Dermis microvascular lymphatic vessel endothelial cell (primary cell): ENCODE measurements at places on chromosomes 13 and 19.
A peak's percentile ranks its signal among the peaks of the same experiment; 100 is the strongest.

GRCh38 chr13:42039457-42039945 lies 8.9 kb upstream of the DGKH start:
- no peak for DNase-seq

DNA sequence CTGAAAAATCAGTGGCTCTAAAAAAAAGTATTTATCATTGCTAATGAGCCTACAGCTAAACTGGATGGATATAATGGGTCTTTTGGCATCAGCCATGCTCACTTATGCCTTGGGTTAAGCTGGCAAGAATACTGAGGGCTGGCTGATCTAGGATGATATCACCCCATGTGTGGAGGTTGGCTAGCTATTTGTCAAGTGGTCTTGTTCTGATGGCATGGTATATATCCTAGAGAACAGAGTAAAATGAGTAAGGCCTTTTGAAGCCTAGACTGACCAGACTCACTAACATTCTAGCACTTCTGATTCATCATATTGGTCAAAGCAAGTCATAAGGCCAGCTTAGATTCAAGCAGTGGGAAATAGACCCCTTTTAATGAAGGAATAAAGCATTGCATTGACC lies 383.0 kb downstream of the SLITRK1 start:
- no peak for DNase-seq

DNA sequence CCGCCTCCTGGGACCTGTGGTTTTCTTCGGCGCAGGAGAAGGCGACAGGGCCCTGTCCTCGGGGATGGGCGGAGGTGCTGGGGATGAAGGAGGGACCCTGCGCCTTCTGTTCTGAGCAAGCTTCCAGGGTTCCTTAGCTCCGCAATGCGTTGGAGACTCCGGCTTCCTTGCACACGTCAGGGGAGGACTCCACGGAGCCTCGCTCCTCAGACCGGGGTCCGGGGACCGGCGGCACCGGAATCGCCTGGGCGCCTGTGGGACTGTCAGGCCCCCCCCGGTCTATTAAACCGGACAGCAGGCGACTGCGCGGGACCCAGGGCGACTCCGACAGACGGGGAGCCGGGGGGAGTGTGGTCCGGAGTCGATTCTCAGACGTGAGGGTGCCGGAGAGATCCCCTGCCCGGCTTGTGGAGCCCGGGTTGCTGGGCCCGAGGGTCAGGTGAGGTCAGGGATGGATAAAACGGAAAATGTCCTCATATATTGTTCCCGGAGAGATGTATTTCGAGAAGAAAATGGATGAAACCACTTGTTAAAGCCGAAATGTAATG lies 227.4 kb downstream of the TEX29 start:
- no peak for DNase-seq

DNA sequence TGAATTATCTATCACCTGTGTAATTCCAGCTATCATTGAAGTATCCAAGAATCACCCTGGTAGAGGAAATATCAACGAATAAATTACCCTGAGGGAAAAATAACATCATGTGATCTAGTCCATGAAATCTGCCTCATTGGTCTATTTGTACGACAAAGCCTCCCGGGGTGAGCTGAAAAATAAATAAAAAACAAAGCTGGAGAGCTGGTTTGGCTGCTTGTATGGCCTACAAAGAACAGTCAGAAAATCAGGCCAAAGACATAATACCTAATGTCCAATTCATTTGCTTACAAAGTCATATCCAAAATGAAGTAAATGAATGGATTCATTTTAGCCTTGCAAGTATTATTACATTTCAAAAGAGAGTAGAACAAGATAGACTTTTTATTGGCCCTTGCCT lies 449.9 kb downstream of the KLF12 start:
- no peak for DNase-seq

DNA sequence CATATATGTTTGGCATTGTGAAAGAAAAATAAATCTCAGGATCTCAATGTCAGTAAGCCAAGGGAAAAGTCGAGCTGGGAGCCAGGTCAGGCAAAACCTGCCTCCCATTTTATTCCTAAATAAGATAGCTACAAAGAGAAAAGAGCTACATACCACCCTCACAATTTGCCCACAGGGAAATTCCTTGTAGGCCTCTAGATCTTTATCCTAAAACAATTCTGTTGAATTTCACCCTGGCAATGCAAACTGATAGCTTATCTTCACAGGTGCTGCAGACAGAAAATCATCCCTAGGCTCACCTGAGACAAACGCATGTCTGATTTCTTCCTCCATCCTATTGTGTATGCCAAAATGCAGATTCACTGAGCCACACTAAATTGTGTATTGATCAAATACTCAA lies 2587.1 kb downstream of the PCDH9 start:
- DNase-seq: no peak

- DNase-seq: no peak
Observed at GRCh38 chr19:50334741-50335421, 5.7 kb upstream of the KCNC3 start.

GRCh38 chr13:98878486-98879126 lies 99.3 kb downstream of the DOCK9 start:
- no peak for DNase-seq

DNA sequence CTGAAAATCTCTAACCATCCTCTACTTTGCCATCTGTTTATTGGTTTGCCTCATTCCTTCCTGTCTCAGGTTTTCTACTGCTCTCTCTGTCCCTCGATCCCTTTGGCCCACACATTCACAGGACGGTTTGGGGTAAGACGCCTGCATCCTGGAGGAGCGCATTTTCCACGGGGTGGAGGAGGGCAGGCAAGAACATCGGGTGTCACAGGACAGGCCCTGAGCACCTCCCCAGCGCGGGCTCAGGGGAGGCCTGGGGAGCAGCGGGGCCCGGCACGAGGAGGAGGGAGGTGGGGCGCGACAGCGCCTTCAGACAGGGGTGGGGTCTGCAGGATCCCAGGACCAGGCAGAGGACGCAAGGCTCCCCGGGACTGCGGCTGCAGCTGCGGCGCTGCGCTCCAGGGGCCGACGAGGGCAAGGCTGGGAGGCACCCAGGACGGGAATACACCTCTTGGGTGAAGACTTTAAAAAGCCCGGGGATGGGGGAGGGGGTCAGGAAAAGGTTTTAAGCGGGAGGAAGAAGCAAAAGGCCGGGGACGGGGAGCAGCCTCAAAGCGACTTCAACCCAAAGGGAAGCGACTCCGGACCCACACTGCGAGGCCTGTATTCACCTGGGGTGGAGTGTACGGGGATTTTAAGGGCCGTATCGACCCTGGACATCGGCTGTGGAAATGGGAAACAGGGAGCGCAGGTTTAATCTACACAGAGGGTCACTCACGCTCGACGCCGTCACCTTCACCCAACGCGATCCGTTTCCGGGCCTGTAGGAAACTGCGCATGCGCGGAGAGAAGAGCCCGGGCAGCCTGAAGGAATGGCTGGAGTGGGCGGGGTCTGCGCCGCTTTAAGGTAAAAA lies at the start of gene ZNF415:
Gene ZNF415, minus strand, starts transcription at position 770 of the 851 bp plus-strand sequence. CDS start 10,234 bp downstream, outside the sequence.
- DNase-seq: peak; percentile 68

GRCh38 chr19:54526972-54527371 lies 24.3 kb downstream of the LAIR2 start:
- no peak for DNase-seq
